ENCODE measurements at places on chromosomes 3 and 15.
A peak's percentile ranks its signal among the peaks of the same experiment; 100 is the strongest.

DNA sequence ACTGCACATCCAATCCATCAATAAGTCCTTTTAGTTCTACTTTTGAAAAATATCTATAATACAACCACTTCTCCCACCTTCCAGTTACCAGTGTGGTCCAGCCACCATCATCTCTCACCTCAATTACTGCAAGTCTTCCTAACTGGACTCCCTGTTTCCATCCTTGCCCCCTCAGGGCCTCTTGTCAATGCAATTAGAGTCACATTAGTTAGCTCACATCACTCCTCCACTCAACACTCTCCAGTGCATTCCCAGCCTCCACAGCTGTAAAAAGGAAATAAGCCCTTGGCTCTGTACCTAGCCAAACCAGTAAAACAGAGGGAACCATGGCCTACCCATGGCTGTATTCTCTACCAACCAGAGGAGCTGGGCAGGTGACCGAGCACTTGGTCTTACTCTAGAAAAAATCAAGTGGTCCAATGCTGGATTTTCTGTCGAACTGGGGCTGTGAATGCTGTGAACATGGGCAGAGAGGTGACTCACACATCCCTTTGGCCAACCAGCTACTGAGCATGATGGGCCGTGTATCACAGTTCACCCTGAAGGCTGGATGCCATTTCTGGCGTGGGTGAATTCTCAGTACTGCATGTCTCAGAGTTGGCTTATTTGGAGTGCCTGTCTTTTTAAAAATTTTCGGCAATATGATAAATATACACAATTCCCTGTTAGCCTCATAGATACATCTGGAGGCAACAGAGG is 62.5 kb upstream of the C15orf61 start:
- DNase-seq = no peak

DNA sequence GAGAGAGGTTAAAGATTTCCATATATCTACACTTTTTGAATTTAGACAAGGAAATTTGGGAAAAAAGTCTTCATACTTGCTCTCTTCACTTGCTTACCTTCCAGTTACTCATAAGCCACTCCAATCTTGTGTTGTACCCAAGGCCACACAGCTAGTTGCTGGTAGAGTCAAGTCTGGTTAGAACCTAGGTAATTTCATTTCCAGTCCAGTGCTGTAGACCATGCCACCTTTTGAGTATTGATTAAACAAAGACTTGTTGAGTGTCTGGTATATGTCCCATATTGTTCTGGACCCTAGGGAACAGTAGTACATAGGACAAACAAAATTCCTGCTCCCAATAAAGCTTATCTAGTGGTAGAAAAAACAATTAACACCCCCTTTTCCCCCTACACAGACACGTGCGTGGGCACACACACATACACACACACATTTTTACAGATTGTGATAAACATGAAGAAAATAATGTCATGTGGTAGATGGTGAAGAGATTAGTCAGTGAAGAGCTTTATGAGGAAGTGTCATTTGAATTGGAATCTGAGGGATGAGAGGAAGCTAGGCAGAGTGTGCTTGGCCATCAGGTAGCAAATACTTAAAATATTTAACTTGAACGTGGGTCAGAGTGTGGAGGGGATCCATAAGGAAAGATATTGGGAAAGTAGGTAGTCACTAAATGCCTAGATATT is 2.1 kb downstream of the CMC1 start:
- no peak for DNase-seq

GRCh38 chr3:112900113-112900512 is 53.4 kb upstream of the CD200R1L start:
- peak; percentile 87 for DNase-seq

- DNase-seq = no peak
Observed at GRCh38 chr3:10448544-10448943, 56.8 kb downstream of the ATP2B2 start.

GRCh38 chr3:138594150-138594934 is at the start of gene CEP70:
TSS of gene CEP70 (minus strand) at chr3:138594260. CDS start at chr3:138572927, 21,333 bp downstream.
- peak; percentile 98 for DNase-seq

DNA sequence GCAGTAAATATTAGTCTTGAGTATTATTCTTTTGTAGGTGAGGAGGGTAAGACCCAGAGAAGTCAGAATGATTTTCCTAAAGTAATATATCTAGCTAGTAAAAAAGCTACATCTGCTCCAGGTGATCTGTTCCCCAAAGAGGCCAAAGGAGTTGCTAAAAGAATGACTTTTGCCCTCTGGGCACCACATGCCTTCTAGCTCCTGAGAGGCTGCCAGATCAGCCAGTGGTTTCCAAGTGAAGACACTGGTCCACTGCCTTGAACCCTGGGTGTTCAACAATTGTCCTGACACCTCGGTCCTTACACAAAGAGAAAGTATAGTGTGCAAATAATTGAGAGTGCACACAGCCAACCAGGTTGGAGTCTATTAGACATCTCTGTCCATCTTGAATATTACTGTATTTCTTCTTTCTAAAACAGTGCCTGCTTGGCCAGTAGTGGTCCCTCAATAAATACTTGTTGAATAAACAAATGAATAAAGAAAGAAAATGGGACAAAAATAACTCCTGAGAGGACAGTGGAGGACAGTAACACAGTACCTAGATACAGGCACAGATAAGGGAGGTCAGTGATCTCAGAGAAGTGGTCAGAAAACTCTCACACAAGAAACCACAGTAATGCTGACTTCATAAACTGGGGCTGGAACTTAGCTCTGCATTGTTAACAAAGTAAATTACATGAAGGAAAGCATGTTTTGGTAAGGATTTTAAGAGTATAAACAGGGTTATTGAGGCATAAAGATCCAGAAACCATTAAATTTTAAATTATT is 56.6 kb upstream of the CSTA start:
- DNase-seq = no peak

Data from muscle of leg (tissue), 16 donors.